NCI-H2081 (cell line): ENCODE measurements at places on chromosomes 13 and 19.

DNA sequence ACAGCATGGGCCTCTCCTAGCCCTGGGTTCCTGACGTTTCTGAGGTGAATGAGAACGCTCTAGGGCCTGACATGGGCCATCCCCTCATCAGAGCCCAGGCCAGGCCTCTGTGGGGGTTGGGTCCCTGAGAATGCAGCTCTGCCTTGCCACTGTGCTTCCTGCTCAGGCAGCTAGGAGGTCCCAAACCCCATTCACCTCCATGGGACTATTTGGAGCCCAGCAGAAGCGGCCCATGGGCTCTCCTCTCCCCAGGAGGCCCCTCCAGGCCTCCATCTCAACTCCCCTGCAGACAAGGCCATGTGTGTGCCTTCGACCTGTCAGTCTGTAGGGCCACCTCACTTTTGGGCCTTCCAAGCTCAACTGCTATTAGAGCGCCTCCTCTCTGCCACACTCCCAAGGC lies 36.9 kb downstream of the ELL start:
- no peak for DNase-seq

DNA sequence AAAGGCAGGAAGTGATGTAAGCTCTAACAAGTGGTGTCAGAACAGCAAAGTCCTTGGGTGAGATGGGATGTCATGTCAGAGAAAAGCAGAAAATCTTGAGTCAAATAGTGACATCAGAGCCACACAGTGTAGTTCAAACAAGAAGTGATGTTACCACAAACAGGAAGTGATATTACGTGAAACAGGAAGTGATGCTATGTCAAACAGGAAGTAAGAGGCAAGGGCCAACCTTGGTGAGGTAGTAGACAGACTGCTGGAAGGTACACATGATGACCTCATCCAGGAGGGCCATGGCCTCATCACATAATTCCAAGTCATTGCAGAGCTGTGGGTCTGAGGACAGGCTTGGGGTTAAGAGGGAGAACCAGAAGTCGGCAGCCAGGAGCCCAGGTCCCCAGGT lies 7.0 kb upstream of the MAMSTR start:
- no peak for DNase-seq

DNA sequence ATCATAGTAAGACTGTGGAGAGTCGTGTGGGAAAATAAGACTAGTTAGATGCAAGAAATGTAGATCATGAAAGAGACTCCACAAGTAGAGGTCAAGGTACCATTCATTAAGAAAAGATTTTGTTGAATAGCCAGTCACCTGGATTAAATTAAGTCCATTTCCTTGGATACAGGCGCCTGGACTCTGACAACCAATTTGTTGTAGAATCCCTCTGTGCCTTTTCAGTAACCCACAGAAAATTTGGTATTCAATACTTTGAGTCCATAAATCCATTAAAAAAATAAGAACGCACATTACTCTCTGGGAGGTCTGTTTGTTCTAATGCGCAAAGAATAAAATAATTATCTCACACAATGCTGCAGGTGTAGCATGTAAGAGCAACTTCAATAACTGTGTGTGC lies 469.4 kb downstream of the KLF12 start:
- peak; percentile 84 for DNase-seq

DNA sequence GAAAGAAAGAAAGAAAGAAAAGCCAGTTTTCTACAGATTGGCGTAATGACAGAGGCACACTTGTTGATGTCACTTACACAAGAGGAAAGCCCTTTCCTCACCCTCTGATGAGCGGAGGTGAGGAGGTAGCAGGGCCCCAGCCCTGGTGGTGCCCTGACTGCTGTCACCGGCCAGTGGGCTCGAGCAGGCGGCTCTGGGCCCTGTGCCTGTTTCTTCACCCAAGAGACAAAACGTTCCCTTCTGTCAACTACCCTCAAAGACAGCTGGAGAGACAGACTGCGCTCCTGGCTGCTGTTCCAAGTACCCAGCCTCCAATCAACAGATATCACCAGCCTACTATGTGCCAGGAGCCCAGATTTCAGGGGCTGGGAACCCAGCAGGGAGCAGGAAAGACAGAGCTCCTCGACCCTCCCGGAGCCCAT lies 10.1 kb downstream of the EPS15L1 start:
- no peak for DNase-seq

DNA sequence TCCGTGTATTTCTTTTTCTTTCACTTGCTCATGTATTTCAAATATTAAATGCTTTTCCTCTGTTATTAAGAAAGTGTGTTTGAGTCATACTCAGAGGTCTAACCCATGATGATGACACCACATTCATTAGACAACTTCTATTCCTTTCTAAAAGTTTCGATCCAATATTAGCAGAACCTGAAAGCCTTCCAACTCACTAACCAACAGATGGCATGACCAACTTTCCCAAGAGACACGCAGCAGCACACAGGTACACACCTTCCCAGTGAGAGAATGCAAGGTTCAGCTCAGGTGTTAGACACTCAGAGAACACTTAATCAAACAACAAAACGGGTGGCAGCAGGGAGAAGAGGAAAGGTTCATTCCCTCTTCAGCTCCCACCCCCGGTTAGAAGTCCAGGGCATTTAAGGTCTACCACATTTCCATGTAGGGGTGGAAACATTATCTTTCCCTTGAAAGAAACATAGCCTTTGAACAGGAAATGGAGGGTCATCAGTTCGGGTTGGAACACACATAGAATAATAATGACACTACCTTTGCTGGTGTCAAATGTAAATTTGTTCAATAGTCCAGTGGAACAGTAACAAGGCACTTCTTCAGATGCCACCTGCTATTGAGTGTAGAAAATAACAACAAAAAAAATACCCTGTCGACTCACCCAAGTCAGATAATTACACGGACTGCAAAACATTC lies 404.2 kb downstream of the COG6 start:
- no peak for DNase-seq

GRCh38 chr13:111899714-111900389 lies 167.1 kb upstream of the SOX1 start:
- DNase-seq = no peak

- no peak for DNase-seq
These were observed 4.9 kb downstream of the KBTBD6 start for GRCh38 chr13:41127701-41128100.

DNA sequence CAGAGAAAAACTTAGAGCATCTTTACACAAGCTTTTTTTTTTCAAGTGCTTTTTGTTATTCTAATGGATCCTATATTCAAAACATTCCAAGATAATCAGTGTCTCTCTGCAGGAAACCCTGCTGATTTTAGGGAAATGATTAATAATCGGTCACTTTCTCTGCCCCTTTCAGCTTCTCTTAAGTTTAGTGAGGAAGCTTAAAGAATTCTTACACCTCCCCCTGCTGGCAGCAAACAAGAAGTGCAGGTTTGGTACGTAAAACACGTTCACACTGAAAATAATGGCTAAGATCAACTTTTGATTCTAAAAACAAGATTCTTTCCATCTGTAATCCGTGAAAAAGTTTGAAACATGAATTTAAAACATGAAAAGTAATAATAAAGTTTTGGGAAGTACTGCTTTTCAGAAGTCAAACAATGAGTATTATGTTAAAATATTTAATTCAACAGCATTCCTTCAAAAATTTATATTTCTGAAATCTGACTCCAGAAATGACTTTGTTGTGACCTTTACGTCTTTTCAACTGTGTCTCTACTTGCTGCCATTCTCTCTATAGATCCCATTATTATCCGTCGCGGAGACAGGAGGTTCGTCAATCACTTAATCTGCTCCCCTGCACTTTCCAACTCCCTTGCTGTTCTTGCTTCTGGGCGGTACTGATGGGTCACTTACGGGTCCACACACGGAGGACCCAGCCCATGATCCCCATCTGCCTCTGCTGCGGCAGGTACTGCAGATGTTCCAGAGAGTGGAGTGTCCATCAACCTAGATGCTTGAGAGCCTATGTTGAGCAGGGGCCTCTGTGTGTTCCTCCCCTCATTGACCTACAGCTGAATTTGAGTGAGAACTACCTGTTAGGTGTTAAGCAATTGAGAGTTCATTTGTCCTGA lies 203.1 kb upstream of the EDNRB start:
- peak; percentile 65 for DNase-seq

- no peak for DNase-seq
These were observed 6.3 kb downstream of the DACT3 start for GRCh38 chr19:46654621-46655152.

DNA sequence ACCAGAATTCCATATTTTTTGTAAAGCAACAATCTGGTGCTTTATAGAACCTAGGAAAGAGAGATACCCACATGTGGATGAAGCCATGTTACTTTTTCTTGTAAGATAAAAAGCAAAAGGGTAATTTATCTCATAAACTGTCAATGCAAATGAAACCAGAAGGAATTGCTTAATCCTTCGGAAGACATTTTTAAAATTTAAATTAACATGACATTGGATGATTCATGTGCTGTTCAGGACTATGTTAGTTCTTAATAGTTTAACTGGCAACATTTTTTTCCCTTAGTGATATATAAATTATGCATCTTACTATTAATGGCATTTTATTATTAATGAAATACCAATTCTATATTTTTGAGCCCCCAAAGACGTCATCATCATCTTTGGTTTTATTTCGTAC lies 25.8 kb upstream of the IGLON5 start:
- DNase-seq = no peak

DNA sequence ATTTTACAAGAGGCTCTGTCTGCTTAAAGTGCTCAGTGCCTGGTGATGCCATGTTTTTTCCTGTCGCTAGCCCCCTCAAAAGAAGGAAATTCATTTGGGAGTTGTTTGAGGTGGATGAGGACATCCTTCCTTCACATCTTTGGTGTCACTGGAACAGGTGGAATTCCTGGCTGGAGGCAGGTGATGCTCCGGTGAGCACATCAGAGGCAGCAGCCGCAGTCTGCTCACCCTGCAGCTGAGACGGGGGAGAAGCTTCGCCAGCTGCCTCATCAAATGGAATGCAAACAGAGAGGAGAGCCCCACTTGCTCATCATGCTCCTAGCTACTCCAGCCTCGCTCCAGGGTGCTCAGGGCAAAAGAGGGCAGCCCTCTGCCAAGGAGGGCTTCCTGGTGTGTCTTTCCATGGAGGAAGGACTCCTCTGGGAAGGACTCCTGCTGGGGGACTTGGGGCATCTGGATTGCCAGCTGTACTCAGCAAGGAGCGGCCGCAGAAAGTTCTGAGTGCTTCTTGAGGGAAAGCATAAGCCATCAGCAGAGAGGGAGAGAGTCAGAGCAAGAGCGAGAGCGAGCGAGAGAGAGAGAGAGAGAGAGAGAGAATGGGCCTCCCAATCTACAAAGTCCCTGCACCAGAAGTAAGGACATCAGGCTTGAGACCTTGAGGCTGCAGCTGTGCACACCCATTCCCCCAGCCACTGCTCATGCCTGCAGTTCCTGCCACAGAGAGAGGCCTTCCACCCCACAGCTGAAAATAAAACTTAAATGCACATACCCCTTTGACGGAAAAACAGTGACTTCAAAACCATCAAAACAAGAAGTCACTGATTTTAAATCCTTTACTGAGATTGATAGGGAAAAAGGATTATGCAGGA lies 74.3 kb upstream of the UBL3 start:
- no peak for DNase-seq

DNA sequence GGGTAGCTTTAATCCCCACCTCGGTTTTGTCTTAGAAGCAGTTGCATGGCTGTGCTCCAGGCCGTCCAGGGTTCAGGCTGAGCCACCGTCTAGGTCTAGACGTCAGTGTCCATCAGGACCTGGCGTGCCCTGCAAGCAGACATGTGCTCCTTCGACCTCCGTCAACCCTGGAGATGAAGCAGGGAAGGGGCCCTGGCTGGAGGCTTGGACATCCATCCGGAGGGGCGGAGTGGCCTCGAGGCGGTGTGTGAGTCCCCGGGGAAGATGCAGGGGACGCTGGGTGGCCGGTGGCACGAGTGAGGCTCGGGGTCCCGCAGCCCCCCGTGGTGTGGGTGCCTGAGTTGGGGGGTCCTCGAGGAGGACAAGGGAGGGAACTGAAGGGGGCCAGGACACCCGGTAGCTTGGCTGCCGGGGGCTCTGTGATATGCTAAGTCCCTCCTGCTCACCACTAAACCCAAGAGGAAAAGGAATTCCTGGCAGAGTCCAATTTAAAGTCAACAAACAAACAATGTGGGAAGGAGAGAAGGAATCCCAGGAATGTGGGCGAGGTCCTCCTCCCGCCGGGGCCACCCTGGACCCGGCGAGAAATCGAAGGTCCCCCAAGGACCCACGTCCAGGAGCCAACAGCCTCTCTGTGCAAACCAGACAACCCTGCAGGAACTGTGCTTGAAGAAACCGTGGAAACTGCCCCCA lies 14.9 kb upstream of the PTBP1 start:
- no peak for DNase-seq

- no peak for DNase-seq
These were observed 108.0 kb downstream of the LMO7 start for GRCh38 chr13:75744127-75744526.

GRCh38 chr19:17234911-17235299 lies 8.9 kb downstream of the OCEL1 start:
- peak; percentile 50 for DNase-seq

GRCh38 chr13:30126903-30127428 lies 180.4 kb downstream of the KATNAL1 start:
- no peak for DNase-seq

GRCh38 chr19:1287354-1288225 lies 1.9 kb downstream of the EFNA2 start:
- no peak for DNase-seq

GRCh38 chr19:19530423-19530804 lies 1.7 kb downstream of the YJEFN3 start:
- no peak for DNase-seq
